Stimulated activated CD4-positive, alpha-beta T cell treated with anti-CD3 and anti-CD28 coated beads, TNF-alpha, amount 100 ng/mL, for 1 hour (primary cell): ENCODE measurements at places on chromosomes 16 and 17.

DNA sequence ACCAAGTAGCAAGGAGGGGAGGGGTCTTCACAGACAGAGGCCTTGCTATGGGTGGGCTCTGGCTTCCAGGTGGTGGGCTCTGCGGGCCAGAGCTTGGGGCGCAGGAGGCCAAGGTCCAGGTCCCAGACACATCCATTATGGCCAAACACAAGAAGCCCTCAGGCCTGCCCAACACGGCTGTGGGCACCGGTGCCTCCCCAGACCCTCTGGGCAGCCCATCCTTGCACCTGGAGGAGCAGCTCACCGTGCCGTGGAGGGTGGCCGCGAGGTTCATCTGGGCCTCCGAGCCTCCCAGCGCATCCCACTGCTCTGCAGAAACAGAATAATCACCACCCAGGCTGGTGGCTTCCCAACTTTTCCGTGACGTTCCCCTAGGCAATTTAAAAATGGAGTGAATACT lies 55.9 kb downstream of the TBC1D16 start:
- DNase-seq = no peak

- DNase-seq = no peak
Observed at GRCh38 chr17:11628374-11628773, 30.1 kb downstream of the DNAH9 start.

GRCh38 chr16:67241008-67241900 lies 6.0 kb downstream of the FHOD1 start:
- DNase-seq = no peak

GRCh38 chr17:72382971-72383722 lies 262.3 kb downstream of the SOX9 start:
- DNase-seq = no peak

DNA sequence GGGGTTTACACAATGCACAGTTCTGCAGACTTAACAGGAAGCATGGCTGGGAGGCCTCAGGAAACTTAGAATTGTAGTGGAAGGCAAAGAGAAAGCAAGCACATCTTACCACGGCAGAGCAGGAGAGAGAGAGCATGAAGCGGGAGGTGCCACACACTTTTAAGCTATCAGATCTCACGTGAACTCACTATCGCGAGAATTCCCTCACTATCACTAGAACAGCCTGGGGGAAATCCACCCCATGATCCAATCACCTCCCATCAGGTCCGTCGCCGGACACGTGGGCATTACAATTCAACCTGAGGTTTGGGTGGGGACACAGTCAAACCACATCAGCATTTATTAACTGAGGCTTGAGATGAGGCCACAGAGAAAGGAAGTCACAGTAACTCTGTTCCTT lies 326.7 kb downstream of the C16orf95 start:
- DNase-seq = no peak

DNA sequence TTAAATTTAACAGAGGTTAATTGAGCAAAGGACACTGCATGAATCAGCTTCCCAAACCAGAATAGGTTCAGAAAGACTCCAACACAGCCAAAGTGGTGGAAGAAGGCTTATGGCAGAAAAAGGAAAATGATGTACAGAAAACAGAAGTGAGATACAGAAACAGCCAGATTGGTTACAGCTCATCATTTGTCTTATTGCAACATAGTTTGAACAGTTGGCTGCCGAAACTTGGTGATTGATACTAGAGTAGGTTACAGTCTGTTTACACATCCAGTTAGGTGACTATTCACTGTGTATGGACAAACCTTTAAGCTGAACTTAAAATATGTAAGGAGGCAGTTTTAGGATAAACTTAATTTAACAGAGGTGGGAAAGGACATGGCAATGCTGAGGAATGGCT lies 18.3 kb downstream of the TMEM100 start:
- no peak for DNase-seq

DNA sequence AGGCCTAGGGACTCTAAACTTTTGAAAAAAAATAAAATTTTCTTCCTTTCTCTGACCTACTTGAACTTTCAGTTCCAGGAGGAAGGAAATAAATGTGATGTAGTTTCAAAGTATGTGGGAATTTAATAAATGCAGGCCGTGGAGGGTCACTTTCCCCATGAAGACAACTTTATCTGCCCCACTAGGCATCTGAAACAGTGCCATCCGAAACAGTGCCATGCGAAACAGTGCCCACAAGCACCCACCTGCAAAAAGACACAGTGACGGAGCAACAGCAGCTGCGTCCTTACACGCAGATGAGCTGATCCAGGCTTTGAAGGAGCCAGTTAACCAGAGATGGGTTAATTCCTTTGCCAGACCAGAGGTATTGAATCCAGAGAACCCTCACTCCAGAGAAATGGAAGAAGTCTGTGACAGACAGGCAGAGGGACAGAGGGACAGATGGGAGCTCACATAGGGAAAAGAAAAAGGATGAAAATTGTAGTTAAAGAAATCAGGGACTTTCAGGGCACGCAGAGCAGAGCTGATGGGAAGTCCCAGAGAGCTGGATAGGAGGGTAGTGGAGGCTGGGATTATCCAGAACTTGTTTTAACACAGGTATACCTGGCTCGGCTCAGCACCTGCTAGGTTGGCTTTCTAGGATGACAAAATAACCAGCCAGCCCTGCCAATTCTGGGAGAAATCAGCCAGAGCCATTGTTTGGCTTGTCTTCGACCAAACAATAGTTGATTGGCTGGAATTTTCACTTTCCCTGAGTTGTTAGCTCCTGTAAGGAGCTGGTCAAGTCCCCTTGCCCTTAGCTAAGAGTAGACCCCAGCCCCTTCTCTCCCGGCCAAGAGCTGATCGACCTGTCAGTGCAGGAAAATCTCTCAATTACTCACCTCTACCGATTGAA lies 17.1 kb upstream of the HOXB13 start:
- DNase-seq = no peak

- no peak for DNase-seq
Observed at GRCh38 chr17:68657576-68657975, 56.4 kb upstream of the FAM20A start.

- DNase-seq = no peak
Observed at GRCh38 chr17:82463391-82463790, 4.8 kb downstream of the NARF start.

- DNase-seq = no peak
Observed at GRCh38 chr16:4654011-4654963, 29.7 kb downstream of the MGRN1 start.

DNA sequence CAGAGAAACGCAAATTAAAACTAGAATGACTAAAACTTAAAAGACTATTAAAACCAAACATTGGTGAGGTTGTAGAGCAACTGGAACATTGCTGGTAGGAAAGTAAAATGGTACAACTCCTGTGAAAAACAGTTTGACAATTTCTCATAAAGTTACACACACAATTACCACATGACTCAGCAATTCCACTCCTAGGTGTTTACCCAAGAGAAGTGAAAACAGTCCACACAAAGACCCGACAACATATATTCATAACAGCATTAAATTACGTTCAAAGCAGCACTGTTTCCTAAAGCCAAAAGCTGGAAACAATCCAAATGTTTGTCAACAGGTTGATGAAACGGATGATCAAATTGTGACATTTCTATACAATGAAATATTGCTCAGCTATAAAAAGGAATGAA lies 26.5 kb upstream of the ALOX12 start:
- no peak for DNase-seq
